ENCODE measurements at places on chromosomes 5 and 9.

DNA sequence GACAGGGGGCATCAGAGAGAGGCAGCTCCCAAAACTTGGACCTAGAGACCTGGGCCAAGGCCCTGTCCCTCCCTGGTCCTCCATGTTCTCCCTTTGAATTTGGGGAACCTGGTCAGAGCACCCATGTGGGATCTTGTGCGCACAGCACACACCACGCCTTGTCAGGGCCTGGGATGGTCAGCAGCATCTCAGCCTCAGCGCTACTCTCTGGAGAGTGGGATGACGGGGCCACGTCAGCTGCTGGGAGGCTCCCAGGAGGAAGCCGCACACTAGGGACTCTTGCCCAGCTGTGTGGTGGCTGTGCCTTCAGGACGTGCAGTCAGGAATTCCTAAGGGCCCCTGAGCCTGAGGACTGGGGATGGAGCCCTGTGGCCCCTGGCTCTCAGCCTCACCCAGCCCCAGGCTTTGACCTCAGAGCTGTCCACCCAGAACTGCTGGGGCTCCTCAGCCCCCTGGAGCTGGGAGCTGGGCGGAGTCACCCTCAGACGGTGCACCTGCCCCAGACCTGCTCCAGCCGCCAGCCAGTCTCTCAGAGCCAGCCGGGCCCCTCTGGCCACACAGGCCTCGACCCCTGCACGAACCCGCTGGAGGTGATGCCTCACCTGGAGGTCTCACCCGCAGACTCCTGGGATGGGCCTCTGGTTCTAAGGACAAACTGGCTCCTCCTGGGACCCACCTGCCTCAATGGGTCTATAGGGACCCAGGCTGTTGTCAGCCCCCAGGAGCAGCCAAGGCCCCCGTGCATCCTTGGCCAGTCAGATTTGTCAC lies 38.3 kb upstream of the EGFL7 start:
- DNase-seq = peak; percentile 85

DNA sequence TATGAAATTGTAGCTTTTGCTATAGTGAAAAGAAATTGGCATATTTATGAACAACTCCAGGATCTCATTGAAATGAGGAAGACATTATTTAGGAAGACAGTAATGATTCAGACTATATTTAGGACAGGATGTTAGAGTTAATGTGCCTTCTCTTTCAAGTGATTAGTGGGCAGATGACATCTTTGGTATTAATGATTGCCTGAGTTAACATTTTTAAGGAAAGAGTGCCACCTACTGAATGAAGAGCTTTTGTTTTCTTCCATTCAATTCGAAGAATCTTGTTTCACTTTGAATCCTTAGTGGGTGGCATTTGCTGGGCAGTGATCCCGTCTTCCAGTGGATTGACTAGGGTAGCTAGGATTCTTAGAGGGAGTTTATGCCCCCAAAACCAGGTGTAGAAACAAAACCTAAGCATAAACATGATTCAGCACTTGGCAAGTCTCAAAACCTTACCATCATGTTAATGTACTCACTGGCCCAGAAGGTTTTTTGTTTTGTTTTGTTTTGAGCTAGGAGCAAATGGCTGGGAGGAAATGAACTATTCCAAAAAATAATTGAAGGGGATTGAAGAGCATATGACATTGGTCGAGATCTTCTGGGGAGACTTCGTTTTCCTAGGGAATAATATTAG lies 23.2 kb downstream of the MAP3K1 start:
- DNase-seq = peak; percentile 65

DNA sequence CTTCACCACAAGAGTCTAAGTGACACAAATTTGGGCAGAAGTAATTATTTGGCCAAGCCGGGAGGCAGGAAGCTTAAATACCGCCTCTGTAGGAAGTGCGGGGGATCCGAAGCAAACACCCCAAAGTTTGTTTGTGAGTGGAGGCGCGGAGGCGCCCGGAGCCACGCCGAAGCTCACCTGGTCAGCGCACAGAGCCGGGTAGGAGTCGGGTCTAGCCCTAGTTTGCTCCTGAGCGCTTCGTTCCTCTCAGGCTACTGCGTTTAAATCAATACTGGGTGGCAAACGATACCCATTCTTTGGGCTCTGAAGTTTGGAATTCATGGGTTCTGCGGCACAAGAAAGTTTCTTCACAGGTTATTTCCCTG lies 855 bp downstream of the MCC start:
- DNase-seq = peak; percentile 26

DNA sequence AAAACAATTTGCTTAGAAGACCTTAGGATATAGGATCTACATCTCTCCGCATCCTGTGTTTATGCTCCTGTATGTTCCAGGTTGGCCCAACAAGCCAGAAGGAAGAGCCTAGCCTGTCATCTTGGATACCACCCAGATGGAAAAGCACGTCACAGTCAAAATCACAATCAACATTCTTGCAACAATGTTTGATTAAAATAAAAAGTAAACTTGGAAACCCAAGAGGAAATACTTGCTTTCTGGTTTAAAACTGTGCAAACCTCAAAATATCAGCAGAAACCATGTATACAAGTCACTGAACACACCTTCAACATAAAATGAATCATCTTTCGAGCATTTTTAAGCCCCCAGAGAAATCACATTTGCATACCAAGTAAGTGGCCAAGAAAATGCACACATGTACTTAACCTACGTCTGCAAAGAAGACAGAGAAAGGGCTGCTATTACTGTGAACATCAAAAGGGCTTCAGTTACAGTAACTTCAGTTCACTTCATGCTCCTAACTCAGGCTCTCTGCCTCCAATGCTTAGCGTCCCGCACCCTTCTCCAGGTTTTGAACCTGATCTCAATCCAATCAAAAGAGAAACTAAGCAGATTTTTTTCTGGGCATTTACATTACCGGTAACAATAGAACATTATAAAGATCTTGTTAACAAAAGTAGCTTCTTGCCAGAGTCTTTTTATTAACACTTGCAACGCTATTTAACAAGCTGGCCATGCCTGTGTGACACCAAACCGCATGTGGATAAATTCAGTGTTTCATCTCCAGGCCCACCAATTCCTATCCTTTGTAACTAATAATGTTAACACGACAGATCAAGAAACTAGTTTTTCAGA lies 1.3 kb downstream of the ENC1 start:
- peak; percentile 65 for DNase-seq

DNA sequence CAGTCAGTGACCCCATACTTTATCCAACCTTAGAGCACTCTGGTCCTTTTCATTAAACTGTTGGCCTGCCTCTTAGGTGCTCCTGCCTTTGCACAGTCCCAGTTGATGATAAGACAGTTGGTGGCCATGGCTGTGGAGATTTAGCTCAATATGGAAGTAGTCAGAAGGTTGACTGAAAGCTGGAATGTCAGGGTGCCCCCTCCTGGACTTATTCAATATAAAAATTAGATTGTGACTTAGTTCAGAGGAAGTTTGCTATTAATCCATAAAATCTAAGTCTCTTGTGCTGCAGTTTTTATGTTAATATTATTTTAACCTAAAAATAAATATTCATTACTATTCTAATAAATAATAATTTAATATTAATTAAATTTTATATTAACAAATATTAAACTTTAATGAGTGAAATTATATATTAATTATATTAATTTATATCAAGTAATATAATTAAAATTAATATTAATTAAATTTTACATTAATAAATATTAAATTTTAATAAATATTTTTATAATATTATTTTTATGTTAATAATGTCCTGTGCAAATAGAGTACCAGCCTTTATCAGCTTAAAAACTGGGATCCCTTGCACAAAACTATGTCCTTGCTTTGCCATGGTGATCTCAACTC lies 77.7 kb upstream of the ADAMTSL1 start:
- peak; percentile 27 for DNase-seq

- DNase-seq = no peak
Observed at GRCh38 chr5:128984480-128984879, 19.2 kb downstream of the SLC27A6 start.

DNA sequence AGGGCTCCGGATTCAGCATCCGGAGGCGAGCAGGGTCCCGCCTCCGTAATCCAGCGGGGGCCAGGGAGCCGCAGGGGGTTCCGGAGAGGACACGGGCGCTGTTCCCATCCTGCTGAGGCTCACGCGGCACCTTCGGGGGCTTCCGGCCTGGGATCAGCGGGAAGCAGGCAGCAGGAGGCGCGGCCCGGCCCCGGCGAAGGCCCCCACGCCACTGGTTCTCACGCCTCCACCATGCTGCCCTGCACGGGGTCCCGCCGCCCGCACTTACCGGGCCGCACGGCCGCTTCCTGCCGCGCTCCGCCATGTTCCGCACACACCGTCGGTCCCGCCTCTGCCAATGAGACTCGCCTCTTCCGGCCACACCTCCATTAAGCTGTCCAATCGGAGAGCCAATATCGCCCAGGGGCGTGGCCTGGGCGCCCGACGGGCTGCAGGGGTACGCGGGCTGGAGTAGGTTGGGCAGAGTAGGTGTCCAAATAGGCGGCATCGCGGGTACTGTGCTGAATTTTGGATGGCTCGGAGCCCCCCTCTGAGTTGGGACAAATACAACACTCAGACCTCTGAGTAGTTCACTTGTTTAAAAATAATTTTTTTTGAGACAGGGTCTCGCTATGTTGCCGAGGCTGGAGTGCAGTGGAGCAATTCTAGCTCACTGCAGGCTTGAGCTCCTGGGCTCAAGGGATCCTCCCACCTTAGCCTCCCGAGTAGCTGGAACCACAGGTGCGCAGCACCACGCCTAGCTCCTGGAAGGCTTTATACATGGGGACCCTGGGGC lies at the start of gene SPOUT1:
Gene SPOUT1 (minus strand): TSS at position 318 of the 775 bp plus-strand sequence. CDS start 14 bp downstream, at position 304.
- peak; percentile 84 for DNase-seq

- DNase-seq = no peak
Observed at GRCh38 chr9:36426945-36427344, 26.9 kb upstream of the RNF38 start.

GRCh38 chr9:99013550-99013949 lies 69.8 kb downstream of the COL15A1 start:
- no peak for DNase-seq

GRCh38 chr9:93080406-93080805 lies 15.6 kb upstream of the CARD19 start:
- no peak for DNase-seq

GRCh38 chr5:134110382-134110781 lies 4.1 kb upstream of the TCF7 start:
- peak; percentile 72 for DNase-seq

DNA sequence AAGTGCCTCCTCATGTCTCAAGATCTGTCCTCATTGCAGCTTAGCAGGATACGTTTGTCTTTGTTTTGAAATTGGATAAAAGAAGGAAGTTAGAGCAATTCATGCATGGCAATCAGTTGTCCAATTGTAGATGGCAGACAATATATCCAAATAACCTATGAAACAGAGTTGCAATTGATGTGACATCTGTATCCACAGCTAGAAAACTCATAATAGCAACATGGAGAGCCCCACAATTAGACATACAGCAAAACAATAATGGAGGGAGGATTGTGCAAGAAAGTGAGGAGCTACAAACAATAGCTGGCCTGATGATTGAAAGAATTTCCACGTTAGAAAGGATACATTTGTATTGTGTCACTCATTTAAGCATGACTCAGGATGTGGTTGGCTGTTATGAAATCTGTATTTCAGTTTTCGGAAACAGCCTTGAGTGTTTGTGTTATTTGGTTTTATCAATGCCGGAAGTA lies 132.0 kb downstream of the FAM174A start:
- peak; percentile 96 for DNase-seq

GRCh38 chr9:76090909-76091308 lies 200.4 kb downstream of the PCSK5 start:
- no peak for DNase-seq

DNA sequence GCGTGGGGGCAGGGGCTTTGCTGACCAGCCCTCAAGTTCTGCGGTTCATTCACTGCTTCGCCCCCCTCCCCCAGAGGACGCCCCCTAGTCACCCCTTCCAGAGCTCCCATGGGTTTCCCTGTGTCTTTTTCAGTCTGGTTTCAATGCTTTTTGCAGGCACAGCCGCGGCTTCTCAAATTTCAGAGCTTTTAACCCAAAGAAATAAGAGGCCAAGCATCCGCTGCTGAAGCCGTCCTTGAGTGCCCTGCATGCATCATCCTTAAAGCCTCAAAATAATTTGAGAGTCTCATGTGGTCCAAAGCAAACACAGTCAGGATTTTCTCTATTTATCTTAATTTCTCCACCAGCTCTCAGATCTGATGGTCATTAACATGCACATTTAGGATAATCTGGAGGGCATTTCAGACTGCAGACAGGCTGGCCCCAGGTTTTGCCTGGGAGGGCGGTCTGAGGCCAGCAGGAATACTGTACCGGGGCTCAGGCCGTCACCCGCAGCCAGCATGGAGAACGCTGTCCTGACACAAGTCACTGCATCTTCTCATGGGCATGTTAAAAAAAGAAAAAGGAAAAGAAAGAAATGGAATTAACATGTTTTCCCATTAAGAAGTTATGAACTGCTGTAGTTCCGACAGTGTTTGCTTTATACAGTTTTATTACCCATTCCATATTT lies 420.8 kb upstream of the IRX4 start:
- no peak for DNase-seq

- DNase-seq = no peak
Observed at GRCh38 chr5:164052536-164053093, 547.2 kb downstream of the MAT2B start.

GRCh38 chr5:167948251-167948650 lies 343.2 kb upstream of the WWC1 start:
- no peak for DNase-seq

DNA sequence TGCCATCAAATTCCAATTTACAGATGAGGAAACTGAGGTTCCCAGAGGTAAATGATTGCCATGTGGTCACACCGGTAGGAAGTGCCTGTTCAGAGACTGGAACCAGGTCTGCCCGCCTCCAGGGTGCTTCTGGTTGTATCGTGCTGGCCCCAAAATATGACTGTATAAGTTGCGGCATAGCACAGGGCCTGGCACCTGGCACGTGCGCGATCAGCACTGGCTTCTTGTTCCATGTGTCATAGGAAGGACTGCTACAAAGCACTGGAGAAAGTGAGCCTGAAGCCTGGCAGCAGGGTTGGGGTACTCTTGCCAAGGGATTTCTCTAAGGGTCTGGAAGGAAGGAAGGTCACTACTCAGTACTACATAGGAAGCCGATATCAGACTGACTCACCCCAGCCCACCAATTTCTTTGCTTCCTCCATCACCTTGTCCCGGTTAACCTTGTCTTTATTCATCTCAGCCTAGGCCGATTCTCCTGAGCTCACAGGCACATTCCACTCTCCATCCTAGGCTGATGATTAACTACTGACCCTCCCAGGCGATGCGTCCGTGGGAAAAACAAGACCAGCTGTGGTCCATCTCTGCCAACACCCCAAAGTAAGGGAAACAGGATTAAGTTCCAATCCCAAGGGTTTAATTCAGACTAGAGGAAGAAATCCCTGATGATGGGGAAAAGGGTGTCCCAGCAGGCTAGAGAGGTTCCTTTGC lies 1.8 kb downstream of the HRH2 start:
- no peak for DNase-seq

DNA sequence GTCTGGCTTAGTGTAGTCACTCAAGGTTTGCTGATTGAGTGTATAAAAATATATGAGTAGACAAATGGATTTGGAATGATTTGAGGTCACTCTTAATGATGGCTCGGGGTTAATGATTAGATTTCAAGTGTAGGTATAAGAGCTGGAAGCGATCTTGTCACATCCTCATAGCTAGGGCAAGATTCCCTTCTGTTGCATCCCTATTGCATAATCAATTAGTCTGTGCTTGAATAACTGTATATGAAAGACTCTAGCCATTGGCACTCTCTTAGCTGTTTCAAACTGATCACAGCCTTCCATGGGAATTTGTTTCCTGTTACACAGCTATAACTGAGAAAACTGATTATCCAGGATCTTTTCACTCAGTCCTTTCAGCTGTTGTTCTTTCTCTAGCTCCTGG lies 811.6 kb downstream of the TLE4 start:
- DNase-seq = no peak

- DNase-seq = no peak
Observed at GRCh38 chr9:108186642-108187395, 669.0 kb downstream of the ACTL7B start.

- peak; percentile 11 for DNase-seq
Observed at GRCh38 chr5:101590384-101590783, 687.3 kb upstream of the ST8SIA4 start.

Measured in bronchial epithelial cell (primary cell).